ENCODE measurements at places on chromosomes 16 and 17. TPM values are rescaled to one million over a fixed set of nuclear protein-coding genes. Genes with fewer than 3 reads are reported as not detected.
A peak's percentile ranks its signal among the peaks of the same experiment; 100 is the strongest.

CD300LG gene
- total RNA-seq: 0.35 TPM

ZPBP2 gene
- total RNA-seq: not detected

DNASE1L2 gene
- 1.3 TPM for total RNA-seq

ITGAD gene
- 0.31 TPM for total RNA-seq

OR4D1 gene
- total RNA-seq: not detected

KLHL11 gene
- 6.0 TPM for total RNA-seq

USP6 gene
- 0.05 TPM for total RNA-seq

TNFSF13 gene
- total RNA-seq: 31.2 TPM

DPEP2NB gene
- total RNA-seq: not detected

HAS3 gene
- total RNA-seq: 2.1 TPM

SLC16A6 gene
- 0.32 TPM for total RNA-seq

KRT33A gene
- not detected for total RNA-seq

TMC8 gene
- 1.0 TPM for total RNA-seq

- no peak for DNase-seq
Observed at GRCh38 chr16:29962344-29962994, 590 bp downstream of the TMEM219 start.

- DNase-seq: no peak
Observed at GRCh38 chr16:62732092-62732491, 695.9 kb upstream of the CDH8 start.

DNA sequence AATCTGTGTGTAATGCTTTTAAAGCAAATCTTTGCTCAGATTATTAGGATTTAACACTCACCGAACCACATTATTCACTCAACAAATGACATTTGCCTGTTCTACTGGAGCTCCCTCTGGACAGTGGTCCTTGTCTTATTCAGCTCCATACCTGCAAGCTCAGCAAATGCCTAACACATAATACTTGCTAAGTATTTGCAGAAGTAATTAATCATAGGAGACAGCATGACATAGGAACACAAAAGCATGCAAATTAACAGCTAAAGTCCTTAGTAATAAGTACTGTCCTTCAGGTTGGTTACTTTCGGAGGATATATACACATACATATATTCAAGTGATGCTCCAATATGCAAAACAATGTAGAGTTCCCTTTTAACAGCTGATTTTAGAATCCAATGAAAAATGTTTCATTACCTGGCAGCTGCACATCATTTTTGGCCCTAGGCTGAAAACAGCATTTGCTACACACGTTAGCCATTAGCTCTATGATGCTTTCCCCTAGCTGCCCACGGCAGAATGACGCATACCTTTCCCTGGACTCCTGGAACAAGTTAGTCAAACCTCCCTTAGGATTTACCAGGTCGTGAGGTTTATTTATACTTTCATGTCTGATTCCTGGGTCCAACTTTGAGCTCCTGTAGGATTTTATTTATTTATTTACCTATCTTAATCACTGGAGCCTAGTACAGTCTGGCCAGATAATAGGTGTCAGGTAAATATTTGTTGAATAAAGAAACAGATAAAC is 8.6 kb downstream of the BRD7 start:
- DNase-seq: no peak

GRCh38 chr17:39098588-39098987 is 52.8 kb downstream of the PLXDC1 start:
- no peak for DNase-seq

GRCh38 chr17:4411201-4411600 is 22.5 kb upstream of the SPNS3 start:
- DNase-seq: no peak

GRCh38 chr17:50626037-50626574 is 8.6 kb upstream of the ABCC3 start:
- peak; percentile 80 for DNase-seq

DNA sequence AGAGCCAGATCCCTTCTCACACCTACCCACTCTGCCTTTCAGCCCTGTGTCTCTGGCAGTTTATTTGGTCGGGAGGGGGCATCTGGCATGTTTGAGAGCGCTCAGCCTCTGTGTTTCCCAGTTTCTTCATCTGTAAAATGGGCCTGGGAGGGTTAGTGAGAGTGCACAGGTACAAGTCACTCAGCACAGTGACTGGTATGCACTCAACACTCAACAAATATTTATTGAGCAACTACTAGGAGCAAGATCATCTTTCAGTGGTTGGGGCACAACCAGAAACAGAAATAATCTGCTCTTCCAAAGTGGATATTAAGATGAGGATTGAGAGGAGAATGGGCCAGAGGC is 13.7 kb upstream of the SRCIN1 start:
- DNase-seq: no peak

GRCh38 chr16:90009172-90009899 is 9.9 kb downstream of the DBNDD1 start:
- DNase-seq: no peak

DNA sequence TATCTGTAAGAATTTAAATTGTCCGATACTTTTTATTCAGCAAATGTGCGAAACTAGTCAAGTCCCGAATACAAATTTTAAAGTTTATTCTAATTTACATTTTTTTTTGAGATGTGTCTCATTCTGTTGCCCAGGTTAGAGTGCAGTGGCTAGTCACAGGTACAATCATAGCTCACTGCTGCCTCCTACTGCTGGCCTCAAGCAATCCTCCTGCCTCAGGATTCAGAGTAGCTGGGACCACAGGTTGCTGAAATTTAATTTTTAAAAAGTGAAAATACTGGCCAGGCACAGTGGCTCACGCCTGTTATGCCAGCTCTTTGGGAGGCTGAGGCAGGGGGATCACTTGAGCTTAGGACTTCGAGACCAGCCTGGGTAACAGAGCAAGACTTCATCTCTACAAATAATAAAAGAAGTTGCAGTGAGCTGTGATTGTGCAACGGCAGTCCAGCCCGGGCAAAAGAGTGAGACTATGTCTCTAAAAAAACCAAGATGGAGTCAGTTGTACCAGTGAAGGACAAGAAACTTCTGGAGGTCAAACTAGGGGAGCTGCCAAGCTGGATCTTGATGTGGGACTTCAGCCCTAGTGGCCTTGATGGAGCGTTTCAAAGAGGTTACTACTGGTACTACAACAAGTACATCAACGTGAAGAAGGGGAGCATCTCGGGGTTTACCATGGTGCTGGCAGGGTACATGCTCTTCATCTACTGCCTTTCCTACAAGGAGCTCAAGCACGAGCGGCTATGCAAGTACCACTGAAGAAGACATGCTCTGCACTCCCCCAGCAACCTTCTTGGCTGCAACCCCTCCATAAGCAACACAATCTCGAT is 5.6 kb downstream of the POLG2 start:
- no peak for DNase-seq

DNA sequence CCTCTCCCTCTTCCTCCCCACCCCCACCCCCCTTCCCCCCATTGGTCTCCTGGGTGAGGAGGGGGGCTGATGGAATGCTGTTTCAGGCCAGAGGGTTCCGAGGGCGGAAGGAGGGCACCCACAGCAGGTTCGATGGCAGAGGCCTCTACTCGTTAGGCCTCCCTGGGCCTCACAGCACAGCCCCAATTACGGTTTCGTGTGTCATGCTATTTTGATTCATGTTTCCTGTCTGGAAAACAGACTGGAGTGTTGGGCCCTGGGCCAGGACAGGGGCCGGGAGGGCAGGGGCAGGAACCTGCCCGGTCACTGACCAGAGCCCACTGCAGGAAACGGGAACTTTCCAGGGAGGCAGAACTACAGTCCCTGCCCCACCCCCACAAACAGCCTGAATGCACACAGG is 138.2 kb downstream of the C16orf95 start:
- DNase-seq: no peak

- DNase-seq: no peak
Observed at GRCh38 chr17:14135906-14136590, 66.7 kb downstream of the COX10 start.

GRCh38 chr16:78285437-78285922 is 186.0 kb downstream of the WWOX start:
- no peak for DNase-seq

DNA sequence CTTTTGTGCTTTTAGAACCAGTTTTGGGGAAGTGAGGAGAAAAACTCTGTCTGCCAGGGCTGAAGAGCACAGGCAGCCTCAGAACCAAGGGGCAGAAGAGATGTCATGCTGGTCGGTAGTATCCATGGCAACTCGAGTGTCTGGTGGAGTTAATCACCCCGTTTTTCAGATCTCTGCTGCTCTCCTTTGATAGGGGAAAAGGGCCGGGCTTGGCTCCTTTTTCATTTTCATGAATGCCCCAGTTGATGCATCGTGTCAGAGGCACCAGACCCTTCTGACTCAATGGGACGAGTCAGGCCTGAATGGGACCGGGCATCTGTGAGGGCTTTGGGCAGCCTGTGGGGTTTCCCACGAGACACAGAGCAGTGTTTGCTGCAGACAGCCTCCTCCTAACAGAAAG is 304.6 kb downstream of the ABCC12 start:
- no peak for DNase-seq

GRCh38 chr16:78869492-78869891 is 731.0 kb downstream of the MAF start:
- DNase-seq: no peak

GRCh38 chr16:69579783-69580481 is 14.2 kb downstream of the NFAT5 start:
- no peak for DNase-seq

- DNase-seq: no peak
Observed at GRCh38 chr16:11614587-11615175, 28.0 kb upstream of the LITAF start.

GRCh38 chr17:29102741-29103181 is 59.8 kb downstream of the PIPOX start:
- DNase-seq: no peak

DNA sequence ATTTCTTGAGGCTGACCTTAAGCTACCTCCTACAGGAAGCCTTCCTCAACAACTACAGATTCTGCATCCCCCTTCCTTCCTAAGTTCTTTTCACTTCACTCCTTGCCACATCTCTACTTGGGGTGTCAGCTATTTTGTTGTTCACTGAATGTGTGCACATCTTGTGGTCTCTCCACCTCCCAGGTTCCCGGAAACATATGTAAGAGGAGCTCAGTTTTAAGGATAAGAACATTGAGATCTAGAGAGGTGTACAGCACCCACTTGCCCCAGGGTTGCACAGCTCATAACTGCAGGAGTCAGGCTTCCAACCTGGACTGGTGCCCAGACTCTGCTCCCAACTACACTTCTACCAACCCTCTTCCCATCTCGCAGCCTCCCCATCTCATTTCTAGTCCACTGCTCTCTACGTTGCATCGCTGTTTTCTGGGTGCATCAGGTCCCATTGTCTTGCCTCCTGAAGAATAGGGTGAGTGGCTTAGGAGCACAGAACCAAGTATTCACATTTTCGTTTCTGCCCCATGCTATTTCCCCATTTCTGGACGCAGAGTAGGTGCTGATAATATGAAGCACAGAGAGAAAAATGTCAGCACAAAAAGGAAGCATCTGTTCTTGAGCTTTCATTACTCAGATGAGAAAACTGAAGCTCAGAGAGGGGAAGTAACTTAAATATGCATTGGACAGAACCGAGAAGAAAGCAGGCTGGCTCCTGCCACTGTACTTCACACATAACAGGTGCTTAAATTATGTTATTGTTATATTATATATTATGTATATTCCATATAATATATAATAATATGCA is 292.0 kb upstream of the CCL2 start:
- no peak for DNase-seq

DNA sequence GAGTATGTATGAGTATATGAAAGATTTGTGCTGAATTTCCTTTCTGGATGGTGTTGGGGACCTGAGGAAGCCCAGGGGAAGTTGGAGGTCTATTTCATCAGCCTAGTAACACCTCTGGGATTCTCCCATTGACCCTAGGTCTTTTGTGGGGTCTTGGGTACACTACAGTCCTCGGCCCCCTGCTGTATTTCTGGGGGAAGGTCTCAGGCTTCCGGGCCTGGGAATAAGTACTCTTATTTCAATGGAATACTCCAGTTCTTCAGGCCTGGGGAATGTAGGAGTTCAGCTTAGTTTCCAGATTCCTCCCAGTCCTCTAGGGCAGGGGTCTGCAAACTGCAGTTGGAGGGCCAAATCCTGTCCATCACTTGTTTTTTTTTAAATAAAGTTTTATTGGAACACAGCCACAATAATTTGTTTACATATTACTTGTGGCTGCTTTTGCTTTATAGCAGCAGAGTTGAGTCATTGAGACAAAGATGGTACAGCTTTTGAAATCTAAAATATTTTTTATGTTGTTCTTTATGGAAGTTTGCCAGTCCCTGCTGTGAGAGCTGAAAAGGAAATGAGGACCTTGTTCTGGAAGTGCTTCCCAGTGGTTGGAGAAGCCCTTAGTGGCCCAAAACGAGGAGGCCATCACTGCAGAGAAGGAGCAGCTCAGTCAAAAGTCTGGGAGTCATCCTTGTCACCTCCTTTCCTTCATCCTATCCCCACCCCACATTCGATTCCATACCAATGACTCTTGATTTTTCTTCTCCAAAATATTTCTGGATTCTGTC is 142.5 kb upstream of the HS3ST2 start:
- DNase-seq: no peak

GRCh38 chr16:19528666-19529065 is 4.9 kb downstream of the CCP110 start:
- no peak for DNase-seq

DNA sequence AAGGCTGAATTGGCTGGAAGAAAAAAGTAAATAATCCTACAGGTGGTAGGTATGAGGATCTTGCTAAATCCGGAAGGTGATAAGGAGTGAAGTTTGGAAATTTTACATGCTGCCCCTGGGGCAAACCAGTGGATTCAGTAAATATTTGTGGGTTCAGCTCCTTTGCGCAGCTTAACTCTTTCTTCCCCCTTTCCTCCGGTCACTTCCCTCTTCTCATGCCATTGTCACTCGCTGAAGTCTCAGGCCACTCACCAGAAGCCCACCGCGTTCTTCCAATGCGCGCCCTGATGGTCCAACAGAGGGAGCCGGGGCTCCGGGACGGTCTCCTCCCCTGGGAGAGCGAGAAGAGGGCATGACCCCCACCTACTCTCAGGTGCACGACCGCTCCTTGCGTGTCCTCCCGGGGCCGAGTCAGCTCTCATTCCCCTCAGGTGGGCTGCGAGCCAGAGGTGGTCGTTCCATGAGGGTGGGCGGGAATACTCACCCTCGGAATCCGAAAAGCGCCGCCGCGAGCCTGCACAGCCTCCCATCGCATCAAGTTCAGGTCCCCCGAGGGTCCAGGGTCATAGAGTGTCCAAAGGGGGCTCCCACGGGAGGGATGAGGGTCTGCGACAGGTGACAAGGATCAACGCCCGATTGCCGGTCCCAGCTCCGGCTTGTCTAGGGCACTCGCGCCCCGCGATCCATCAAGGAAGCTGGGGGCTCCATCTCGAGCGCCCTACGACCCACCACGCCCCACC is 474 bp downstream of the CLN3 start:
- DNase-seq: peak; percentile 50

- no peak for DNase-seq
Observed at GRCh38 chr16:10740845-10741208, 2.8 kb upstream of the NUBP1 start.

- peak; percentile 45 for DNase-seq
Observed at GRCh38 chr16:50259334-50260205, 6.8 kb upstream of the ADCY7 start.

GRCh38 chr16:266258-267164 is 9.2 kb downstream of the RGS11 start:
- DNase-seq: peak; percentile 72

- no peak for DNase-seq
Observed at GRCh38 chr17:44672479-44673093, 16.3 kb downstream of the MEIOC start.

Measured in pancreas (tissue), 10 donors.